CD4-positive, alpha-beta T cell treated with Interleukin-1 beta for 1 hour (primary cell): ENCODE measurements at places on chromosomes 1 and 21.

DNA sequence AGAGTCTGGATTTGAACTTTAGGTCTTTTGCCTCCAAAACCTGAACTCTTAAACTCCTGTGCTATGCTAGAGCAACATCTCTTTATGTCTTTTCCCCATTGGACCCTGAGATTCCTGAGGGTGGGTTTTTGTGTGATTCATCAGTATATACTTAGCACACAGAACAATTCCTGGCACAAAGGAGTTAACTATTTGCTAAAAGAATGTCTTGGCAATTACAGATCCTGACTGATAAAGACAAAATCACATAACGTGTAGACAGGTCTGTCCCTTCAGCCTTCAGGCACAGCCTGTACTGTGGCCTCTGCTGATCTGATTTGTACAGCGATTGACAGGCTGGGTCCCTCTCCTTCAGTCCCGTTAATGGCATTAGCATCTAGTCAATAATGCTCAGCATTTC is 162.4 kb upstream of the BEND5 start:
- no peak for DNase-seq

DNA sequence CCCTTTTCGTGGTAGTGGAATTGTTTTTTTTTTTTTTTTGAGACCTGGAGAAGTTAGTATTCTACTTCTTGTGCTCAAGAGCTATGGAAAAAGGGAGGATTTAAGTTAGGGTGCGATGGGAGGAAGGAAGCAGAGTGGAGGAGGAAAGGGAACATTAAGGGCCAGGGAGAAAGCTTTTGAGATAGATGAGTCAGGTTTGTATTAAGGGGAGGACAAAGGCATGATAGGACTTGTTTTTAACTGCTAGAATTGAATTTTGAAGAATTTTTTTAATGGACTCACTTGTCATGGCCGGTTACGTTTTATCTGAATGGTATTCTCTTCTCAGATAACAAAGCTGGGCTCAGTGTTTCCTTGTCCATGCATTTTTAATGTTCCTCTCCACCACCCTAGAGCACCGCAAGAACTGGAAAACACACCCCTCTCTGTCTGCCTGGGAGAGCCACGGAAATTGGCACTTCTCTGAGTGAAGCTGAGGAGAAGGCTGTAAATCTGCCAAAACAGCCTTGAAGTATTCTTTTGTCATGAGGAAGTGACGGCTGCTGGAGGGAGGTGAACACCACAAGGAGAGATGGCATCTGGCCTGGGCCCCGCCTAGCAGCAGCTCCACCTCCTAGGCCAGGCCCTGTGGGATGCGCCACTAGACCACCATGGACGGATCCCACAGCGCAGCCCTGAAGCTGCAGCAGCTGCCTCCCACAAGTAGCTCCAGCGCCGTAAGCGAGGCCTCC is 3.5 kb downstream of the NIPAL3 start:
- no peak for DNase-seq

DNA sequence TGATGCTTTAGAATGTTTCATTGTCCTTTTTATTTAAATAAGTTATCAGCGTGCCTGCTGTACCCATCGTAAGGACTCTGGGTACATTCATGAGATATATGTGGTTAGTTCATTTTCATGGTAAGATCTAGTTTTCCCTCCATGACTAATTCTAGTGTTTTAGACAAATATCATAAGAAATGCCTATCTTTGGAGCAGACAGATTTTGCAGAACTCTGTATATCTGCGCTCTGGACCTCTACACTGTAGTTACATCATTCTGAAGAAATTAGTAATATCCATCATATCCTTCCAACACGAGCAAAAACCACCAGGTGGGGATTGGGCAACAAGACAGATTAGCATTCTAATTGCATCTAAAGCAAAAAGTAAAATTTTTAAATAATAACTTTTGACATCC is 499.2 kb downstream of the SETD4 start:
- no peak for DNase-seq

DNA sequence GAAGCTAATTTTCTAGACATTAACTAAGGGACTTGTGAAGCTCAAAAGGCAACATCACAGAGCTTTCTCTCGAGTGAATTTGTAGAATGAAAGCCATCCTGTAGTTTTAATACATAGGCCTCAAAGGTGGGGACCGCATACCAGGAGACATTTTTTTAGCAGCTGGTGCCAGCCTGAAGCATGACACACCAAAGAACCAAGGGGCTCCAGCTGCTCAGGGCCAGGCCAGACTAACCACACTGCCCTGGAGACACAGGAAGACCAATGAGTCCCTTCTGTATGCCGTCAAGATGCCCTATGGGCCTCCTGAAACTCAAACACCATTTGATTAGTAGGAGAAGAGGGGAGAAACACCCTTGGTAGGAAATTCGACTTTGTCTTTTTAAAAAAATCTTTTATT is 113.9 kb upstream of the CACNA1E start:
- no peak for DNase-seq

GRCh38 chr1:222817529-222817928 is 2.7 kb downstream of the DISP1 start:
- DNase-seq = no peak

DNA sequence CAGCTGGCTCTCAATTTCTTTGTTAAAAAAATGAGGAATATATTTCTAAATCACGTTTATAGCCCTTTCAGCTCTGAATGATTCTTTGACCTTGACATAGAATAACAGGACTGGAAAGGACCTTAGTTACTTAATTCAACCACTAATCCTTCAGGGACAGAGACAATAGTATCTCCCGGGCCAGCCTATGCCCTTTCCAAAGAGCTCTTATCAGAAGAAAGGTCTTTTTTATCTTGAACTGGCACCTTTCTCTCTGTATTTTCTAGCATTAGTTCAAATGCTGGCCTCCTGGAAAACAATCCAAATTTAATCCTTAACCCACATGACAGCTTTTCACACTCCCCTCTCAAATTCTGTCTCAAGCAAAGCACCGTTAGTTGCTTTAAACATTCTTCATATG is 44.8 kb upstream of the FBXO28 start:
- no peak for DNase-seq

DNA sequence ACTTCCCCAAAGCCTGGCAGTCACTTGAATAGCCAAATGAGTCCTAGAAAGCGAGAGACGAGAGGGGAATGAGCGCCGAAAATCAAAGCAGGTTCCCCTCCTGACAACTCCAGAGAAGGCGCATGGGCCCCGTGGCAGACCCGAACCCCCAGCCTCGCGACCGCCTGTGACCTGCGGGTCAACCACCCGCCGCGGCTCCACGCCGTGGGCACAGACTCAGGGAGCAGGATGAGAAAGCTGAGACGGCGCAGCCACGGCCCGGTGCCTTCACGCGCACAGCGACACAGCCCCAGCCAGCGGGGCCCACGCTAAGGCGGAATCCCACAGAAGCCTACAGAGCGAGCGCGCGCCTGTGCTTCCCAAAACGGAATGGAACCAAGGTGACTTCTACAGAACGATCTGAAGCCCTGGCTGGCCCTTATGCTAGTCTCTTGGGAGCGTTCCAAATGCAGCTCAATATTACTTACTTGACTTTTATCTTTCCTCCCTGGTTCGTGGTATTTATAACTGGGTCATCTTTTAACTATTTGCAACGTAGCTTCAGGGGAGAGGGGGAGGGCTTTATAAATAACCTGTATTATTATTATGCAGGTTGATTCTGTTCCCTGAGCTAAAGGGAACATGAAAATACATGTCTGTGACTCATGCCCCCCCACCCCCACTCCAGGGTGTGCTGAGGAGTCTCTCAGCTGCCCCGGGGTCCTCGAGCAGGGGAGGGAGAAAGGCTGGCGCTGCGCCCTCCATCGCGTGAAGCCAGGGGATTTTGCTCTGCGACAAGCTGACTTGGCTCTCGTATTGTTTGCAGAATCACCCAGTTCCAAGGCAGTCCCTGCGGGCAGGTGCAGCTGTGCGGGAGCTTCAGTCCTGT is 1.7 kb downstream of the TSPEAR start:
- no peak for DNase-seq

GRCh38 chr1:101030881-101031280 is 5.3 kb upstream of the DPH5 start:
- DNase-seq = no peak

GRCh38 chr1:21490774-21491487 is 18.3 kb upstream of the ALPL start:
- DNase-seq = peak; percentile 5

DNA sequence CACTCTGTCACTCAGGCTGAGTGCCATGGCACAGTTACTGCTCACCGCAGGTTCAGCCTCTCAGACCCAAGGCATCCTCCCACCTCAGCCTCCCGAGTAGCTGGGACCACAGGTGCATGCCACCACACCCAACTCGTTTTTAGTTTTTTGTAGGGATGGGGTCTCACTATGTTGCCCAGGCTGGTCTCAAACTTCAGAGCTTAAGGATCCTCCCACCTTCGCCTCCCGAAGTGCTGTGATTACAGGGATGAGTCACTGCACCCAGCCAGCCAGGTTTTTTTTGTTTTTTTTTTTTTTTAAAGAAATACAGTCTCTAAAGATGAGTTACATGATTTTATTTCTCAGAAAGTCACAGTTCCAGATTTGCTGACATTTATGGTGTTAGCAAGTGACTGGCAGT is 29.0 kb downstream of the BACE2 start:
- DNase-seq = no peak

- no peak for DNase-seq
Observed at GRCh38 chr1:60031146-60031545, 42.4 kb downstream of the C1orf87 start.

DNA sequence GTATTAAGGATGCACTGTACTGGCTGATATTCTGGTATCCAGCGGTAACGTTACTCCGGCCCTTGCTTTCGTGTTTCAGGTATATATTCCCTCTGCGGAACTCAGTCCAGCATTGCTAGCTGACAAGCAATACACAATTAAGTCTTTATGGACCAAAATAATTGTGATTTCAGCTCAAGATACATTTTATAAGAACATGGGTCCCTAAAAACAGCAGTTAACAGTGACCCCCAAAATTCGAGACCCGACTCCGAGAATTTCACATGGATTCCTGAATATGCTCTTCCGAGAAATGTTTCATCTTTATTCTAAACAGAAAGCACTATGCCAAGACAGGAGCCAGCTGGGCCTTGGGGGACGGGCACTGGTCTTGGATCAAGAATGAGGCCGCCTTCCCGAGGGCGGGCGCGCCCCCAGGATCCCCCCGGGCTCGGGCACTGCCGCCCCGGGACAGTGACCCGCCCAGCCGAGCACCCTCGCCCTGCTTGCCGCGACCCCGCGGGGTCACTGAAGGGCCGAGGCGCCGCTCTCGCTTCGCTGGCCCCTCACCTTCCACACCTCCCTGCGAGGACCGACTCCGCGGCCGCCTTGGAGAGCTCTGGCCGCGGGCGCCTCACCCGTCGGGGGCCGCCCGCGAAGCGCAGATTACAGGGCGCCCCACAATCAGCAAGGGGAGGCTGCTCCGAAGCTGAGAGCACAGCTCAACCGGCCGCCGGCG is 610 bp downstream of the SCYL3 start:
- DNase-seq = no peak

GRCh38 chr1:152873495-152873894 is 4.6 kb upstream of the SMCP start:
- DNase-seq = no peak

DNA sequence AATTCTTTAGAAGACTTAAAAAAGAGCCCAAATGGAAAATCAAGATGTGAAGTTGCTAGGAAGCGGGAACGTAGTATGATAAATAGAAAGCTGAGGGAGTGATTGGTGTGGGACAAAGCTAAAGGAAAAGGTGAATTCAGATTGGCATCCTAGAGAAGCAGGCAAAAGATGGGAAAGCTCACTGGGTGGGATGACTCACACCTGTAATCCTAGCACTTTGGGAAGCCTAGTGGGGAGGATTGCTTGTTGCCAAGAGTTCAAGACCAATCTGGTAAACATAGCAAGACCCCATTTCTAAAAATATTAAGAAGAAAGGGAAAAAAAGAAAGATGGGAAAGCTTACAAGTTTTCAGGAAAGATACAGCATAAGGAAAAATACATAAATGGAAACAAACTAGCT is 1.8 kb downstream of the MRPS21 start:
- DNase-seq = no peak

GRCh38 chr21:44499211-44499560 is 40.8 kb downstream of the KRTAP10-1 start:
- no peak for DNase-seq

- no peak for DNase-seq
Observed at GRCh38 chr21:30209601-30210000, 6.3 kb downstream of the CLDN8 start.

GRCh38 chr1:20052386-20052785 is 17.6 kb upstream of the PLA2G5 start:
- DNase-seq = no peak

GRCh38 chr1:115246526-115246925 is 91.5 kb downstream of the NGF start:
- DNase-seq = no peak

- no peak for DNase-seq
Observed at GRCh38 chr1:31564606-31564989, 11.7 kb upstream of the TINAGL1 start.

DNA sequence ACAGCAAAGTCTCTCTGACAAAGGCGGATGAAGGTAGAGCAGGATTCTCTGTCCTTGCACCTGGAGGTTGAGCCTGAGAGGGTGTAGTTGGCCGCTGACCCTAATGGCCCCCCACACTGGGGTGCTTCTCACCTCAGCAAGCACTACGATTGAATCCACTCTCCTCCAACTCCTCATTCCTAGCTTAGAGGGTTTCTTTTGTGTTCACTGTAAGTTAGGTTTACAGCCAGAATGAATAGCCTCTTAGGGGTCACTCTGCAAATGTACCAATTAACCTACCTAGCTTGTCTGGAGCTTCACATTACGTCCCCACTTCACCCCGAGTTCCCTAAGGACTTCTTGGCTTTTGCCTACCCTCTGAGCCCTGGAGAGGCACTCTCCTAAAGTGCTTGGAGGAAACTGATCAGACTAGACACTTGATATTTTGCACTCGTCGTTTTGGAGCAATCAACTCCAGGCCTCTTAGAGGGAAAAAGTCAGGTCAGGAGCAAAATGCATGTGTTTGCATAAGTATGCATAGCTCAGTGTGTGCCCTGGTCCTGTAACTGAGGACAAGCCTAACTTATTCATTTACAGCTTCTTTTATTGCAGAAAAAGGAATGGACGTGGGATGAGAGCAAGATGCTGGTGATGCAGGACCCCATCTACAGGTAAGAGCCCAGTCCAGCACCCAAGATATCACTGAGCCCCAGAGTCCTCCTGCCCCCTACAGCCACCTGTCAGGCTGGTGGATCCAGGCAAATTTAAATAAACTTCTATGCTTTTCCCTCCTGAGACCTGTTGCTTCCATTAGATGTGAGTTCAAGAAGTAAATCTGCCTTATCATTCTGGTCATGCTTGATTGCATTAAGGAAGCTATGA is 76.4 kb downstream of the SPATA46 start:
- no peak for DNase-seq

- no peak for DNase-seq
Observed at GRCh38 chr1:185207170-185207569, 50.2 kb downstream of the SWT1 start.

GRCh38 chr1:38331496-38332210 is 285.1 kb upstream of the POU3F1 start:
- DNase-seq = no peak

GRCh38 chr1:26784023-26784871 is 3.5 kb upstream of the PIGV start:
- peak; percentile 21 for DNase-seq

DNA sequence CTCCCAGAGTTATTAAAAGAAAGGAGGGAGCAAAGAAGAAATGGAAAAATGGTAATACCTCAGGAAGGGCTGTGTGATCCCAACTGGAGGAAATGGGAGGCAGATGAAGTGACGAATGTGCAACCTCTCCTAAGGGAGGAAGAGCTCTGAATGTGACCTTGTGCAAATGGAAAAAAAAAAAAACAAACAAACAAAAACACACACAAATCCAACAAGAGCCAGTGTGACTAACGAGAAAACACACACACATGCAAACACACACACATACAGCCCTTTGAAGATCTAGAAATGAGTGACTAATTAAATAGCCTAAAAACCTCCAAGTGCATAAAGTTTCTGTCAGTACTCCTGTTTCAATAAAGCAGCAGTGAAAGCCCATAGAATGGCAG is 49.0 kb downstream of the CCN1 start:
- DNase-seq = no peak
